ENCODE measurements at places on chromosomes 1 and 21. TPM values are rescaled to one million over a fixed set of nuclear protein-coding genes. Genes with fewer than 3 reads are reported as not detected.

DNA sequence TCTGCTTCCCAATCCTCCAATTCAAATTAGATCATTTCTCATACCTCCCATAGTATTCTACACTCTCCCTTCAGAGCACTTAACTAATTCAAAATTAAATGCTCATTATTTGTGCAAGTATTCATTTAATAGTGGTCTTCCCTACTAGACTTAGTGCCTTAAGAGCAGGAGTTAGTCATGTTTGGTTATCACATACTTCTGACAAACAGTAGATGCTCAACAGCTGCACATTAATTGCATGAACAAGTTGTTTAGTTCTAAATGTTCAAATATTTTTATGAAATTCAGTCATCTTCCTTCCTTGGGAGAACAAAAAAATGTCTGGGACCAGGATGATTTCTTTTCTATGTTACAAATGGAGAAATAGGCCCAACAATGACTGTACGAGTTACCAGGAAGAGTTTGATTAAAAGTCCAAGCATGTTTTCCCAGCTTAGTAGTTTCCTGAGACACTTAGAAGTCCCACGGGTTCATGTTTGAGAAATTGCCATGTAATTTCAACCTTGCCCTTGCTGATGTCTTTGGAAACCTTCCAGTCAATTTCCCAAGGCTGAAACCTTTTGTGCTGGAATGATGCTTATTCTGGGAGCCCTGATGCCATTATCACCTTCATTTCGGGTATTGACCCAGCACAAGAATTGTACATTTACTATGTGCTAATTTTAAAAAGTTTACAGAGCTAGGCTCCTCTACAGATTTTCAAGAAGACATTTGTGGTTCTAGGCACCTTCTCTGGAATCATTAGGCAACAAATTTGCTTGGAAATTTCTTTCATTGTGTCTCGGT lies 437.9 kb upstream of the PLXNA2 start:
- H3K4me1 ChIP-seq, result no peaks in the 10 kb centered on the region
- H3K36me3 ChIP-seq, result no peaks in the 10 kb centered on the region
- H3K27ac ChIP-seq, result peak overlapping the region; percentile 1
- H3K27me3 ChIP-seq, result no peaks in the 10 kb centered on the region

GRCh38 chr21:44962403-44962966 lies 22.7 kb downstream of the SLX9 start:
- no peaks in the 10 kb centered on the region for H3K36me3 ChIP-seq
- H3K27ac ChIP-seq, result no peak overlapping the region
- no peaks in the 10 kb centered on the region for H3K27me3 ChIP-seq
- no peak for DNase-seq
- H3K4me3 ChIP-seq, result no peak overlapping the region
- no peaks in the 10 kb centered on the region for H3K4me1 ChIP-seq

- H3K27ac ChIP-seq, result no peak overlapping the region
- no peak overlapping the region for H3K4me3 ChIP-seq
- H3K4me1 ChIP-seq, result no peaks in the 10 kb centered on the region
- H3K36me3 ChIP-seq, result no peaks in the 10 kb centered on the region
- no peak for DNase-seq
These were observed 119.2 kb downstream of the TSEN15 start for GRCh38 chr1:184170719-184171118.

- no peak overlapping the region for H3K27ac ChIP-seq
- H3K4me3 ChIP-seq, result no peak overlapping the region
- DNase-seq, result peak; percentile 1
- no peaks in the 10 kb centered on the region for H3K36me3 ChIP-seq
These were observed 44.1 kb downstream of the WDR4 start for GRCh38 chr21:42835211-42835610.

SMCP gene
- total RNA-seq, result not detected

GRCh38 chr1:204834752-204835151 lies 35.9 kb upstream of the NFASC start:
- H3K36me3 ChIP-seq, result no peaks in the 10 kb centered on the region
- H3K4me1 ChIP-seq, result no peaks in the 10 kb centered on the region
- H3K27ac ChIP-seq, result no peak overlapping the region
- H3K4me3 ChIP-seq, result no peak overlapping the region

DNA sequence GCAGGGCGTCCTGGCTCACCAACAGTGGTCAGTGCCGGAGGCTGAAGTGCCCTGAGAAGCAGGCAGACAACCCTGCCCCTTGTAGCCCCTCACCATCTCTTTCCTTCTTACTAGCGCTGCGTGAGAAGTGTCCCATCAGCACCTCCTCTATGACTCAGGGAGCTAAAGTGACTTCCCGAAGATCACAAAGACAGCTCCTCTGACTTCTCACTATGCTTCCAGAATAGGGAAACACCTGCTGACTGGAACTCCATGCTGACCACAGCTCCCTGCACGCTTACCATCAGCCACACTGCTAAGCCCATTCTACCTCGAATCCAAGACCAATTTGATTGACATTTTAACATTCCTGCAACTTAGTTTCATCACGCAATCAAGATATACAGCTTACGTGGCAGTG lies 92.8 kb downstream of the JAK1 start:
- no peak overlapping the region for H3K27ac ChIP-seq
- DNase-seq, result no peak
- H3K36me3 ChIP-seq, result peaks cover 3% of the 10 kb centered on the region

DNA sequence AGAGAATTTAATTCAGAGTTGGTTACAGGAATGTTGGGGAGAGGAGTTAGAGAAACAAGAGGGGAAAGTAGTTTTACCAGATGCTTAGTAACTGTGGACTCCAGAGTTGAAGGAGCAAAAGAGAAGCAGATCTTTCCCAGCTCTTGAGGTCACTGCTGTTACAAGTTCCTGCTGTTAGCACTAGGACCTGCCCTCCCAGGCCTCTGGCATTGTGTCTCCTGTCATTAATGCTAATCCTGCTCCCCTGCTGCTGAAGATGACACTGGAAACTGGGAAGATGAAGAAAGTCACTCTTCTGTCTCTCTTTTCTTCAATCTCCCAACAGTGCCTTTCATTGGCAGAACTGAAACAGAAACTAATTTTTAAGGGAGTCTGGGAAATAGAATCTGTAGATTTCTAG lies 845.6 kb downstream of the ADGRL2 start:
- H3K27ac ChIP-seq, result no peak overlapping the region
- H3K4me1 ChIP-seq, result no peaks in the 10 kb centered on the region
- H3K27me3 ChIP-seq, result no peaks in the 10 kb centered on the region
- H3K36me3 ChIP-seq, result no peaks in the 10 kb centered on the region

- H3K27ac ChIP-seq, result no peak overlapping the region
- H3K4me1 ChIP-seq, result no peaks in the 10 kb centered on the region
- DNase-seq, result no peak
- H3K36me3 ChIP-seq, result no peaks in the 10 kb centered on the region
These were observed 27.2 kb upstream of the TSPAN2 start for GRCh38 chr1:115116512-115116911.

RGS4 gene
- not detected for total RNA-seq

CSMD2 gene
- under 0.01 TPM for total RNA-seq

DNA sequence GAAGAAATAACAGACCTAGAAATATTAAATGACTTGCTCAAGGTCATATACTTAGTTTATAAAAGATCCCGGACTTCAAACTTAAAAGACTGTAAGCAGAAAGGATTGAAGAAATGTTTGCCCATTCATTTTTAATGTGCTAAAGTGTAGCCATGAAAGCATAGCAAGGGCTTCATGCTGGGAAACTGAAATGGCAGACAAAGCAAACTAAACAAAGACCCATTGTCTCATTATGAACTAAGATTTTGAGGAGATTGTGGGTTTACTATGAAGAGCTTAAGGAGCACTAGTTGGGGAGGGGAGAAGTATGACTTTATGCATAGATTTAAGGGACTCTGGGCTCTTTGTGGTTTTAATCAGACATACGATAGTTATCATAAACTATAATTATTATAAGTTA lies 26.3 kb downstream of the ADAMTS1 start:
- no peak overlapping the region for H3K4me3 ChIP-seq
- no peaks in the 10 kb centered on the region for H3K27me3 ChIP-seq
- DNase-seq, result no peak
- H3K27ac ChIP-seq, result no peak overlapping the region
- H3K4me1 ChIP-seq, result no peaks in the 10 kb centered on the region

DNA sequence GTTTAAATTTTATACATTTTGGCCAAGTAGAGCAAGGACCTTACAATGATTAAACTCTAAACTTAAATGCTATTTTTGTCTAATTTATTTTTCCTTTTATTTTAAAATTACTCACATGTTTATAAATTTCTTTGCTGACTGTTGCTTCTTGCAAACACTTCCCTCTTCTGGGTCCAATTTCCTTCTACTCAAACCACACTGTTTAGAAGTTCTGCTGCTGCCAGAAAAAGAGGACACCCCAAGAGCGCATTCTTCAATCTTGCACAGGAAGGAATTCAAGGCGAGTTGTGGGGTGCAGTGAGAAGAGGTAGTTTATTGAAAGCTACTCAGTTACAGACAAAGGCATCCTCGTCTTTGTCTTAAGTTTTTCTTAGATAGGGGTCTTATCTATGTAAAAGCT lies 88.5 kb upstream of the NEK7 start:
- H3K4me3 ChIP-seq, result no peak overlapping the region
- no peak for DNase-seq
- H3K4me1 ChIP-seq, result no peaks in the 10 kb centered on the region
- H3K27ac ChIP-seq, result no peak overlapping the region
- H3K36me3 ChIP-seq, result no peaks in the 10 kb centered on the region
- H3K27me3 ChIP-seq, result no peaks in the 10 kb centered on the region

DNA sequence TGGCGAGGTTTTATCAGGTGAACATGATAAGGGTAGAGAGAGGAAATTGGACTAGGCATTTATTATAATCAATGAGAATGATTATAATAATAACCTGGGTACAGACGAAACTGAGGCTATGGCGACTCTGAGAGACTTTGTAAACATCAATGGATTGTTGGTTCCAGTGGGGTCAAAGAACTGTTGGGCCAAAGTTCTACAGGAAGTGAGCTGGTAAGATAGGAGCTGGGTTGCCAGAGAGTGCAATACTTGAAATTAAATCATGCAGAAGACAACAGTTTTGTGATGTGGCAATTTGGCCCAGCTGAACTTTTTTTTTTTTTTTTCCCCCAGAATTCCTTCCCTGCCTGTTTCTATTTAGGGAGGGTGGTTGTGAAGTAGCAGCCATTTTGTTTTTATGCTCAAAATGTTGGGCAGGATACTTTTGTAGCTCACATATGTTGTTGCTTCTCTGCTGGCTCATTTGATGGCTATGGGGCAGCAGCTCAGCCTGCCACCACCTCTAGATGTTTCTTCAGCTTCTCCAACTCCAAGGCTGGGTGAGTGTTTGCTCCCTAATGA lies 286.5 kb upstream of the B3GALT2 start:
- no peaks in the 10 kb centered on the region for H3K4me1 ChIP-seq
- no peak overlapping the region for H3K27ac ChIP-seq
- no peak overlapping the region for H3K4me3 ChIP-seq
- H3K27me3 ChIP-seq, result no peaks in the 10 kb centered on the region
- no peaks in the 10 kb centered on the region for H3K36me3 ChIP-seq

FAM177B gene
- total RNA-seq, result 40.4 TPM

- peaks cover 10% of the 10 kb centered on the region for H3K36me3 ChIP-seq
- H3K27ac ChIP-seq, result no peak overlapping the region
- H3K4me3 ChIP-seq, result no peak overlapping the region
- no peak for DNase-seq
These were observed 18.4 kb downstream of the GNB1 start for GRCh38 chr1:1872329-1872994.

FNDC5 gene
- total RNA-seq, result not detected

GRCh38 chr1:115710859-115711624 lies 57.5 kb downstream of the CASQ2 start:
- DNase-seq, result no peak
- no peaks in the 10 kb centered on the region for H3K4me1 ChIP-seq
- no peaks in the 10 kb centered on the region for H3K27me3 ChIP-seq
- H3K27ac ChIP-seq, result no peak overlapping the region

GRCh38 chr21:27722095-27722494 lies 755.2 kb upstream of the ADAMTS5 start:
- H3K27me3 ChIP-seq, result no peaks in the 10 kb centered on the region
- no peak overlapping the region for H3K27ac ChIP-seq
- H3K4me1 ChIP-seq, result no peaks in the 10 kb centered on the region
- H3K4me3 ChIP-seq, result no peak overlapping the region
- no peak for DNase-seq

KAZN gene
- 25.2 TPM for total RNA-seq

DNA sequence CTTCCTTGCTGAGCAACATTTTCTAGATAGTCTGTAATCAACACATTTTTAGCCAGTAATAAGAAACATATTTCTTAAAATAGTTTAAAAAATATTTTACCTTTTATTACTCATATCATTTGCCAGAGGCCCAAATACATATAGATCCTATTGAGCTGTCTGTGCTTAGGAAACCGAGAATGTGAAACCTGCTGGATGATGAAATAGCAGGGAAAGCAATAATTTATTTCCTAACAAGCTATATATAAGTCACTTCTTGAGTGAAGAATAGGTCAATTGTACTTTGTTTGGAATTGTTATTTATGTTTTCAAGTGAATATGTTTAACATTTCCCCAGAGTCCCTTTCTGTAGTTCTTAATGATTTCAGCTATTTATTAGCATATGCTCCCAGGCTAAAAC lies 339.9 kb upstream of the TMPRSS15 start:
- H3K27ac ChIP-seq, result no peak overlapping the region
- H3K36me3 ChIP-seq, result no peaks in the 10 kb centered on the region
- no peaks in the 10 kb centered on the region for H3K27me3 ChIP-seq
- DNase-seq, result no peak
- no peaks in the 10 kb centered on the region for H3K4me1 ChIP-seq

DNA sequence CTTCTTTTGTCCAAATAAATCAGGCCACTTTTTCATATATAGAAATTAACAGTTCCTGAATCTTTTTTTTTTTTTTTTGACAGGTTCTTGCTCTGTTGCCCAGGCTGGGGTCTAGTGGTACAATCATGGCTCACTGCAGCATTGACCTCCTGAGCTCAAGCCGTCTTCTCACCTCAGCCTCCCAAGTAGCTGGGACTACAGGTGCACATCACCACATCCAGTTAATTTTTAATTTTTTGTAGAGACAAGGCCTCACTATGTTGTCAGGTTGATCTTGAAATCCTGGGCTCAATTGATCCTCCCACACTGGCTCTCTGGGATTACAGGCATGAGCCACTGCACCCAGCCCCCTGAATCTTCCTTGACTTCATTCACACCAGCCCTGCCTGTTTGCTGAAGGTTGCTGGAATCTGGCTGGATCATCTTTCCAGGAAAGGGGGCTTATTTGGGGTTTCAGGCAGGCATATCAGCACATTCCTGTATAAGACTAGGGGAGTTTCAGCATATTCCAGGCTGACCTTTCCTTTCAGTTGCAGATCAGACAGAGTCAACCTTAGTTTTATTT lies 78.2 kb upstream of the ARHGAP29 start:
- H3K27ac ChIP-seq, result no peak overlapping the region
- H3K4me1 ChIP-seq, result no peaks in the 10 kb centered on the region
- no peaks in the 10 kb centered on the region for H3K27me3 ChIP-seq
- H3K4me3 ChIP-seq, result no peak overlapping the region

DNA sequence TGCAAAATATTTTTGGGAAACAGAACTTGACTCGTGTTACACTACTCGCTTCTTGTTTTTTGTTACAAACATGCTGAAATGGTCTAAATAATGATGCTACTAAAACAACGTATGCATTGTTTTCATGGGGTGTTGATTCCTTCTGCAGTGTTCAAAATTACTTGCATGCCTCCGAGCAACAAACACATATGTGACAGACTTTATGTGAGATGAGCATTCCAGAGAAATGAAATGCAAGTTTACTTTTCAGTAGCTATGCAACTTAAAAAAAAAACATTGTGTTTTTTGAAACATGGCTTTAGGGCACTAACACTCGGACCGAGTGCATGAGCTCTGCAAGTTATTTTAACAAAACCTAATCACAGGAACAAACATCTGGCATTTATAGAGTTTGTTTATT lies 84.8 kb downstream of the CAMTA1 start:
- peaks cover 13% of the 10 kb centered on the region for H3K36me3 ChIP-seq
- DNase-seq, result no peak
- H3K27ac ChIP-seq, result no peak overlapping the region
- no peak overlapping the region for H3K4me3 ChIP-seq
- H3K4me1 ChIP-seq, result no peaks in the 10 kb centered on the region

RAB3GAP2 gene
- total RNA-seq, result 33.8 TPM
